IMR-90 (cell line): ENCODE measurements at places on chromosomes 13 and 19. TPM values are rescaled to one million over a fixed set of nuclear protein-coding genes. Genes with fewer than 3 reads are reported as not detected.

Gene PSG2
- polyA plus RNA-seq = 0.29 and 0.31 TPM in 2 replicates

GRCh38 chr13:26528527-26528926, 29.0 kb upstream of the WASF3 start:
- DNase-seq = no peak

DNA sequence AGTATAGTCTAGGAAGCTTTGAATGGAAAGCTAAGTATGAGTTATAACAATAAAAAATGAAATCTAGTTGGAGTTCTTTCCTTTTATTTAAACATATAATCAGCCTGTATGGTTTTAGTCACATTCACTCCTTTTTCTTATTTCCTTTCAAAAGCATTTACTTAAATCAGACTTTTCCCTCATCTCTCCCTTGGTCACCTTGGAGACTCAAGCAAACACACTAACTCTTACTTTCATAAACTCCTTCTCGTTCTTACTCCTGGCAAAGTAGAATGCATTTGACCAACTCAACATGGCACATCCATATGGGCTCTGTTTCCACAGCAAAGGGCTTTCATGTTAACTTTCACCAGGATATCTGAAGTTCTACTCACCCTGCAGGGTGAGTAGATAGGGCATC, 400.0 kb downstream of the LMO7 start:
- DNase-seq = peak; percentile 20

DNA sequence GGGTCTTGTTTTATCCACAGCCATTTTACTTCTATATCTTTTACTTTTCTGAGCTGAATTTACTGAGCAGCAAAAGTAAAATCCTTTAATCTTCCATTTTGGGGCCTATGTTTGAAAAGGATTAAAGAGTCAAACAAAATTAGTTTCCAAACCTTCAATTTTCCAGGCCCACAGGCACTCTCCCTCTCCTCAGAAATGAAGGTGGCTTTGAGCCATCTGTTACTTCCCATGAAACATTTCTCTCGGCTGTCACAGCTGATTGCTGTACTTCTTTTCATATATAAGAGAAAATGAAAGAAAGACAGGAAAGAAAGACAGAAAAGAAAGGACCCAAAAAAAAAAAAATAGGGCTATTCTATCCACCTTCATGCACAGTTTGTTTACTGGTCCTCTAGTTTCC, 194.9 kb downstream of the LACC1 start:
- no peak for DNase-seq

DNA sequence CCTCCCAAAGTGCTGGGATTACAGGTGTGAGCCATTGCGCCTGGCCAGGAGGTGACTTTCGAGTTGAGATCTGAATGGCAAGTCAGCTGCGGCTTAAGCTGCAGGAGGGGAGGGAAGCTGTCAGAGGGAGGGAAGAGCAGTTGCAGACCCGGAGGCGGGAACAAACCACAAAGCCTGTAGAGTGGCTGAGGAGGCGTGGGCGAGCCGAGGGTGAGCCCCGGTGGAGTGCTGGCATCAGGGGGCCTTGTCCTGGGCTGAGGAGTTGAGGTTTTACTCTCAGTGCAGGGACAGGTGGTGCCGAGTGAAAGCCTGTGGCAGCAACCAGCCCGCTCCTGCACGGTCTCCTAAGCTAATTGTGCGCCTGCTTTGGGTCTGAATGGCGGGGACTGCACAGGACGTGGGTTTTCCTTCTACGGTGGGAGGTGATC, 24.2 kb downstream of the PPP1R37 start:
- DNase-seq = peak; percentile 20

- no peak for DNase-seq
These were observed 952.1 kb downstream of the DIAPH3 start for GRCh38 chr13:59211606-59212005.

DNA sequence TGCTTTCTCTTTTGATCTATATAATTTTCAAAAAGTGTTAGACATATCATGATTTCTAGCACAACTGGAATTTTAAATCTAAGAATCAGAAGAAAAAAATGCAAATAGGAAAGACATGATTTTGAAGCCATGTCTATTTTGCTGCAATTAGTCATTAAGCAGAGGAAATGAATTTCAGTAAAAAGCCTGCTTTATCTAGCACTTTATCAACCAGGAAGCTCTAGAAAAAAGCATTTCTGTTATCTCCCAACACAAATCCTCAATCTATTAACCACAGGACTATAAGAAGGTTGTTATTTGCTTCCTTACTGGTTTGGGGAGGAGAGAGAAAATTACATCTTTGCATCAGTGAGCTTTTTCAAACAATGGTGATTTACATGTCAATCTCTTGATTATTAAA, 716.7 kb downstream of the DIAPH3 start:
- no peak for DNase-seq
